ENCODE measurements at places on chromosomes 4 and X. TPM values are rescaled to one million over a fixed set of nuclear protein-coding genes. Genes with fewer than 3 reads are reported as not detected.

DNA sequence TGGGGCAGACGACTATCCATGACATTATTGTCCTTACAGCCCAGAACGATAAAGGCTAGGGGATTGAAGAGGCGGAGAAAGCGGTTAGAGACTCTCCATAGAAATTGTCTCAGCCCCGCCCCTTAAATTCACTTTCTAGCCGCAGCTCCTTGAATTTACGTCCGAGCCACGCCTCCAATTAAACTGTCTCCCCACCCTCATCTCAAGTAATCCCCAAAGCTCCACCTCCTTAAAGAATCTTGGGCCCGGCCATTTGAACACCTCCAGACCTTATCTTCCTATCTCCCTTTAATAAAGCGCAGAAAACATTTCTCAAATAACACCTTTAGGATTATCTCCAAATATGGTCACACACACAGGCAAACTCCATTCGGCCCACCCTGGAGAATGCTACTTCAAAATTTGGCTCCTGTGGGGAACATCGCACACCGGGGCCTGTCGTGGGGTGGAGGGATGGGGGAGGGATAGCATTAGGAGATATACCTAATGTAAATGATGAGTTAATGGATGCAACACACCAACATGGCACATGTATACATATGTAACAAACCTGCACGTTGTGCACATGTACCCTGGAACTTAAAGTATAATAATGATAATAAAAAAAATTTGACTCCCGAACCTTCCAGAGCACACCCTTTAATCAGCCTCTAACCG is 7.2 kb upstream of the MAGIX start:
- no peaks in the 10 kb centered on the region for H3K36me3 ChIP-seq
- peak overlapping the region; percentile 93 for H3K27ac ChIP-seq
- DNase-seq = no peak
- H3K4me1 ChIP-seq = peaks cover 7% of the 10 kb centered on the region
- peaks cover 5% of the 10 kb centered on the region for H3K27me3 ChIP-seq

DNA sequence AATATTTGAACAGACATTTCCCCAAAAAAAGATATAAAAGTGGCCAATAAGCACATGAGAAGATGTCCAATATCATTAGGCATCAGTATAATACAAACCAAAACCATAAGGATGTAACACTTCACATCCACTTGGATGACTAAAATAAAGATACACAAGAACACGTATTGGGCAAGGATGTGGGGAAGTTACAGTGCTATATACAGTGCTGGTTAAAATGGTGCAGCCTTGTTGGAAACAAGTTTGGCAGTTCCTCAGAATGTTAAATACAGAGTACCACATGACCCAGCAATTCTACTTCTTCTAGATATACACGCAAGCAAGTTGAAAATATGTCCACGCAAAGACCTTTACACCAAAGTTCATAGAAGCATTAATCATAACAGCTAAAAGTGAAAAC is 58.9 kb downstream of the HAUS3 start:
- no peaks in the 10 kb centered on the region for H3K27me3 ChIP-seq
- H3K4me3 ChIP-seq = no peak overlapping the region
- H3K27ac ChIP-seq = no peak overlapping the region
- H3K4me1 ChIP-seq = no peaks in the 10 kb centered on the region
- no peak for DNase-seq

GRCh38 chr4:125703443-125703842 is 388.7 kb downstream of the FAT4 start:
- no peaks in the 10 kb centered on the region for H3K36me3 ChIP-seq
- no peak overlapping the region for H3K27ac ChIP-seq
- DNase-seq = no peak
- no peaks in the 10 kb centered on the region for H3K27me3 ChIP-seq

- no peak for DNase-seq
- no peaks in the 10 kb centered on the region for H3K36me3 ChIP-seq
- H3K27ac ChIP-seq = peak overlapping the region; percentile 89
- peaks cover 15% of the 10 kb centered on the region for H3K4me1 ChIP-seq
- H3K27me3 ChIP-seq = no peaks in the 10 kb centered on the region
Measured at GRCh38 chrX:22699581-22700091, 300.1 kb upstream of the DDX53 start.

DNA sequence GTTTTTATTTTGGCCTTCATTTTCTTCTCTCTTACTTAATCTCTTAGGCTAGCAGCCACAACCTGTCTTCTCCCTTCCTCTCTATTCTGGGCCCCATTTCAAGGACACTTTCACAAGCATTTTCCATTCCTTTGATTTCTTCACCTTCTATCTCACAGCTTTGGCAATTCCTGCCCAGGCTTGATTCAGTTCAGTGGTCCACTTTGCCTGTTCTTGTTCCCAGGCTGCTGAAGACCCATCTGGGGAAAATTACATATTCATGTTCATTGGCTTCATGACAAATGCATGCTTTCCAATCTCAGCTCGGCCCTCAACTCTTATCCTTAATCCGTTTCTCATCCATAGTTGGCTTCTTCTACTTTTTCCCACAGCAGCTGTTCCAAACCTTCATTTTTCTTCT is 38.7 kb upstream of the LPAR4 start:
- H3K27ac ChIP-seq = no peak overlapping the region
- no peaks in the 10 kb centered on the region for H3K36me3 ChIP-seq
- H3K4me3 ChIP-seq = no peak overlapping the region
- no peaks in the 10 kb centered on the region for H3K27me3 ChIP-seq
- no peak for DNase-seq
- no peaks in the 10 kb centered on the region for H3K4me1 ChIP-seq

GRCh38 chrX:48961585-48962091 is 4.2 kb upstream of the OTUD5 start:
- H3K27ac ChIP-seq = no peak overlapping the region
- no peak for DNase-seq
- peaks cover 5% of the 10 kb centered on the region for H3K27me3 ChIP-seq
- peaks cover 8% of the 10 kb centered on the region for H3K4me1 ChIP-seq
- H3K36me3 ChIP-seq = peaks cover 3% of the 10 kb centered on the region

- no peak for DNase-seq
- peaks cover 4% of the 10 kb centered on the region for H3K4me1 ChIP-seq
- H3K36me3 ChIP-seq = no peaks in the 10 kb centered on the region
- peak overlapping the region; percentile 58 for H3K4me3 ChIP-seq
- no peak overlapping the region for H3K27ac ChIP-seq
Measured at GRCh38 chrX:133983974-133984845, 1.2 kb downstream of the GPC3 start.

DNA sequence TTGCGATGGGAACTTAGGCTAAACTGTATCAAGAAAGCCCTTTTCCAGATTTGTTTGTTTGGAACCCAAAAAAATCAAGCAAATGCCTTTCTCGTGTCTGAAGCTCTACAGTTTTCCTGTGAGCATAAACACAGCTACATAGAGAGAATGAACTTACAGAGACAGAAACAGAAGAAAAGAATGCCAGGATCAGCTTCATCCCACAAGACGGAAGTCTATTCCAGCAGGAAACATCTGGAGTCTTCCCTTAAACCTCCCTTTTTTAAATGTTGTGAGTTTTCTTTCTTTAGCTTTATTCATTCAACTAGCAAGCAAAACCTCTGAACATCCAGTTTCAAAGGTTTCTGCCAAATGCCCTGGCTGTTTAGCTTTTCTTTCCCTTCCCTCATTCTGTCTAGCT is 32.6 kb upstream of the ZFP42 start:
- no peaks in the 10 kb centered on the region for H3K36me3 ChIP-seq
- DNase-seq = no peak
- H3K4me1 ChIP-seq = peaks cover 7% of the 10 kb centered on the region

GRCh38 chr4:69689599-69689998 is 36.6 kb upstream of the UGT2A1 start:
- no peaks in the 10 kb centered on the region for H3K36me3 ChIP-seq
- no peak overlapping the region for H3K4me3 ChIP-seq
- H3K27ac ChIP-seq = no peak overlapping the region
- H3K4me1 ChIP-seq = no peaks in the 10 kb centered on the region
- H3K27me3 ChIP-seq = no peaks in the 10 kb centered on the region

DNA sequence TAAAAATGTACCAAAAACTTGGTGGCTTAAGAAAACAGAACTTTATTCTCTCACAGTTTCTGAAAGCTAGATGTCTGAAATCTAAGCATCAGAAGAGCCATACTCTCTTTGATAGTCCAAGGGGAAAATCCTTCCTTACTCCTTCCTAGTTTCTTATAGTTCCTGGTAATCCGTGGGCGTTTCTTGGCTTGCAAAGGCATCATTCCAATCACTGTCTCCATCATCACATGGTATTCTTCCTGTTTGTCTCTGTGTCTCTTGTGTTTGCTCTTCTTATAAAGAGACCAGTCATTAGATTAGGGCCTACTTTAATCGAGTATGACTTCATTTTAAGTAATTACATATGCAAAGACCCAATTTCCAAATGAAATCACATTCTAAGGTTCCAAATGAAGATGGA is 118.9 kb upstream of the FSTL5 start:
- H3K4me3 ChIP-seq = no peak overlapping the region
- no peaks in the 10 kb centered on the region for H3K4me1 ChIP-seq
- no peaks in the 10 kb centered on the region for H3K36me3 ChIP-seq
- DNase-seq = no peak
- H3K27ac ChIP-seq = no peak overlapping the region
- peaks cover 2% of the 10 kb centered on the region for H3K27me3 ChIP-seq

The SYTL5 gene
- not detected for total RNA-seq
